Ovary (tissue), 10 donors: ENCODE measurements at places on chromosomes 7 and 10. TPM values are rescaled to one million over a fixed set of nuclear protein-coding genes. Genes with fewer than 3 reads are reported as not detected.

GRCh38 chr10:116521424-116522290 lies 24.1 kb upstream of the PNLIP start:
- no peaks in the 10 kb centered on the region for H3K27me3 ChIP-seq
- DNase-seq = no peak
- H3K4me1 ChIP-seq = no peaks in the 10 kb centered on the region
- H3K27ac ChIP-seq = no peak overlapping the region
- no peak overlapping the region for H3K4me3 ChIP-seq

- H3K4me3 ChIP-seq = no peak overlapping the region
- no peaks in the 10 kb centered on the region for H3K27me3 ChIP-seq
- no peaks in the 10 kb centered on the region for H3K36me3 ChIP-seq
- no peak overlapping the region for H3K27ac ChIP-seq
- no peaks in the 10 kb centered on the region for H3K4me1 ChIP-seq
- DNase-seq = no peak
Observed at GRCh38 chr10:124116771-124117510, 23.5 kb upstream of the CHST15 start.

GRCh38 chr10:92010047-92010735 lies 86.6 kb downstream of the BTAF1 start:
- H3K27ac ChIP-seq = no peak overlapping the region
- no peaks in the 10 kb centered on the region for H3K36me3 ChIP-seq
- H3K27me3 ChIP-seq = no peaks in the 10 kb centered on the region

GRCh38 chr10:64732372-64732957 lies 1211.3 kb downstream of the REEP3 start:
- no peak for DNase-seq
- no peaks in the 10 kb centered on the region for H3K27me3 ChIP-seq
- no peak overlapping the region for H3K4me3 ChIP-seq
- no peaks in the 10 kb centered on the region for H3K36me3 ChIP-seq

AMPH gene
- total RNA-seq = 1.5 TPM

- no peak overlapping the region for H3K27ac ChIP-seq
- H3K4me3 ChIP-seq = no peak overlapping the region
- H3K4me1 ChIP-seq = no peaks in the 10 kb centered on the region
Observed at GRCh38 chr10:56586461-56586891, 225.4 kb upstream of the ZWINT start.

GRCh38 chr7:322111-322671 lies 32.2 kb downstream of the FOXL3 start:
- no peaks in the 10 kb centered on the region for H3K36me3 ChIP-seq
- H3K27ac ChIP-seq = no peak overlapping the region
- H3K27me3 ChIP-seq = no peaks in the 10 kb centered on the region
- DNase-seq = peak; percentile 85
